ENCODE measurements at places on chromosomes 7 and 10.

DNA sequence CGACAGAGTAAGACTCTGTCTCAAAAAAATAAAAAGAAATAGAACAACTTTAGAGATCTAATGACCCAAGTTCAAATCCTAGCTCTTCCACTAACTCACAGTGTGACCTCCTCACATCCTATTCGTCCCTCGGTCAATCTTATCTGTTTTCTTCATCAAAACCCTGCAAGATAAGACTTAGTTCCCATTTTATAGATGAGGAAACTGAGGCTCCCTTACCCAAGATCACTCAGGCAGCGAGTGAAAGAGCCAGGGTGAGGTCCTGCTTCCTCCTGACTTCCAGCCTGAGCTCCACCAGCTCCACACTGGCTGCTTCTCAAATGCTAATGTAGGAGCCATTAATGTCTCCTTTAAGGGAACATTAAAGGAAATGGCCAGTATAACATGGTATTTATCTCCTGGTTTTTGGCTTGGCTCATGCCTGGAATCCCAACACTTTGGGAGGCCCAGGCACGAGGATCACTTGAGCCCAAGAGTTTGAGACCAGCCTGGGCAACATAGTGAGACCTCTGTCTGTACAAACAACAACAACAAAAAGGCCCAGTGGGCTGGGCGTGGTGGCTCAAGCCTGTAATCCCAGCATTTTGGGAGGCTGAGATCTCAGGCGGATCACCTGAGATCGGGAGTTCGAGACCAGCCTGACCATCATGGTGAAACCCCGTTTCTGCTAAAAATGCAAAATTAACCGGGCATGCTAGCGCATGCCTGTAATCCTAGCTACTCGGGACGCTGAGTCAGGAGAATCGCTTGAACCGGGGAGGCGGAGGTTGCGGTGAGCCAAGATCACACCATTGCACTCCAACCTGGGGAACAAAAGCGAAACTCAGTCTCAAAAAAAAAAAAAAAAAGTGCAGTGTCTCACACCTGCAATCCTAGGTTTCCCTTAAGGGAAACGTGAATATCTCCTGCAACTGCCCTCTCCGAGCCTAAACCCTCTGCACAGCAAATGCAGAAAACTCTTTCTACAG, 3.4 kb upstream of the RHBDD2 start:
- DNase-seq: no peak

DNA sequence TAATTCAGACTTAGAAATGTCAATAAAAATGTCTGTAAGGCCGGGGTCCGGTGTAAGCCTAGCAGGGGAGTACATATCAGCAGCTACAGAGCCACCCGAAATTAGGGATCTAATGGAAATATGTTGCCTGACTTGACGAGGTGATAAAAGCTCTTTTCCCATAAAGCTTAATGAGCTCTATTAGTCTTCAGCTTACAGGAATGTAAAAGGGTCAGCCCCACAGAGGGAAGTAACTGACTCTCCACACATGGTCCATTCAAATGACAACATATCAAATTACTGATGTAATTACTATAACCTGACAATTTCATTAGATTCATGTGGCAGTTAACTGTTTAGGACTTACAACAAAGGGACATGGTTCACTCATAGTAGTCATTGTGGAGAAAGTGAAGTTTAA, 62.3 kb downstream of the ATE1 start:
- DNase-seq: no peak

- DNase-seq: no peak
These were observed 27.2 kb downstream of the TTYH3 start for GRCh38 chr7:2658941-2659340.

DNA sequence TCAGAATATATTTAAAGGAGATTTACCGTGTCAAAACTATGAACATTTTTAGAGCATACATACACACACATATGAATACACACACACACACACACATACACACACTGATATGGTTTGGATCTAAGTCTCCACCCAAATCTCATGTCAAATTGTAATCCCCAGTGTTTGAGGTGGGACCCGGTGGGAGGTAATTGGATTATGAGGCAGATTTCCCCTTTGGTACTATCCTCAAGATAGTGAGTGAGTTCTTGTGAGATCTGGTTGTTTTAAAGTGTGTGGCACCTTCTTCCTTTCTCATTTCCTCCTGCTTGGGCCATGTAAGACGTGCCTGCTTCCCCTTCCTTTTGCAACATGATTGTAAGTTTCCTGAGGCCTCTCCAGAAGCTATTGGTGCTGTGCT, 515.0 kb upstream of the ZMIZ1 start:
- DNase-seq: no peak

- DNase-seq: no peak
These were observed 539.3 kb upstream of the TEX47 start for GRCh38 chr7:89334797-89335196.

DNA sequence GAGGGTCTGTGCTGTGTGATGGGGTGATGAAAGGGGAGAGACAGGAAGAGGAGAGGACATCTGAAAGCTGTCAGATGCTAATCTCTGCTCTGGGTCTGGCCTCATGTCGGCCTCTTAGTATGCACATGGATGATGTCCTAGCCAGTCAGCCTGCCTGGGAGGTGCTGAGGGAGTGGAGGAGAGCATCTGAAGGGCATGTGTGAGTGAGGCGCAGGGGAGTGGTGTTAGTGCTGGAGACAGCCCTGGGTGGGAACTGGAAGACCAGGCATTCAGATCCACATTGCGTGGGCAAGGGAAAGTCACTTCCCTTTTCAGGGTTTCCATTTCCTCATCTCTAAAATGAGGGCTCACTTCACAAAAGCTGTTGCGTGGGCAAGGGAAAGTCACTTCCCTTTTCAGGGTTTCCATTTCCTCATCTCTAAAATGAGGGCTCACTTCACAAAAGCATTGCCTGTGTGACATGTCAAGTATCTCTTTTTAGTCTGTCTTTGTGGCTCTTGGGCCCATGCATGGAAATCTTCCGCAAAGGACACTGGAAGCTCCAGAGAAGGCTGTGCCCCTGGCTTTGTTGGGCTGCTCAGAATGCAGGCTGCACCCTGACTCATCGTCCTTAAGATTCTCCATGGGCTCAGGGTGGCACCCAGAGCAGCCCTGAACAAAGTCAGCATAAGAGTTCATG, 10.0 kb downstream of the SFTPD start:
- peak; percentile 7 for DNase-seq

DNA sequence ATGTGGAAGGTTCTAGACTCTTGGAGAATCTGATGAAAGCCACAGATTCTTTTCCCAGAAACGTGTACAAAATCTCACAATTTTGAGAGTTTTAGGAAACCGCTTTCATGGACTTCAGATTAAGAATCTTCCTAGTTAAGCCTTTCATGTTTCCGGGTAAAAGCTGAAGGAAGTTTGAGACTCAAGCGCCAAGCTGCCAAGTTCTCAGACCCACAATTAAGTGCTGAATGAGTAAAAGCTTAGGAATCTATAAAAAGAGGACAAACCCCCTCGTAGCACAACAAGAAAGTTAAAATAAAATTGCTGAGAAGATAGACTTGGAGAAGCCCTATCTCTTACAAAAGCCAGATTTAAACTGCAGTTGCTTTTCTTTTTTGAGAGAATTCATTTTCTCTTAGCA, 99.6 kb downstream of the ST8SIA6 start:
- DNase-seq: peak; percentile 49

DNA sequence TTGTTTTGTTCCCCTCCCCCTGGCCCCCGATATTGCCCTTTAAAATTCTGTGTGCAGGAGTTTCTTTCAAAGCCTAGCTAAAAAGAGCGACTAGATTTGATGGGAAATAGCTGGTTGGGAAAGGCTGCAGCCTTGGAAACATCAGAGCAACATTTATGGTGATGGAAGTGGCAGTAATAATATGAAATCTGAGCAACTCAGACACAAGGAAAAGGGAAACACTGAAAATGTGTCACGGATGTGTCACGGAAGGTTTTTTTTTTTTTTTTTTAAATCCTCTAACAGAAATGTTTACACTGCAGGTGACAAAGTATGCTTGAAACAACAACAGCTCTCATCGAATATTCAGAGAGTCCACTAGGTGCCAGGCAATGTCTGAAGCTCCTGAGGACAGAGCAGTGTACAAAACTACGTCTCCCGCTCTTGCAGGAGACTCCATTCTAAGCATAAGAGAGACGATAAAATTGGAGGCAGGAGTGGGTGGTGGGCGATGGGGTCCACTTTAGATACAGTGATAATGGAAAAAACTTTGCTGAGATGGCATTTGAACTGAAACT, 143.0 kb downstream of the RSU1 start:
- DNase-seq: no peak

Measured in cardiac muscle cell (in vitro differentiated cells and primary cell).